Fibroblast of the aortic adventitia (primary cell): ENCODE measurements at places on chromosomes 1 and 21.
A peak's percentile ranks its signal among the peaks of the same experiment; 100 is the strongest.

DNA sequence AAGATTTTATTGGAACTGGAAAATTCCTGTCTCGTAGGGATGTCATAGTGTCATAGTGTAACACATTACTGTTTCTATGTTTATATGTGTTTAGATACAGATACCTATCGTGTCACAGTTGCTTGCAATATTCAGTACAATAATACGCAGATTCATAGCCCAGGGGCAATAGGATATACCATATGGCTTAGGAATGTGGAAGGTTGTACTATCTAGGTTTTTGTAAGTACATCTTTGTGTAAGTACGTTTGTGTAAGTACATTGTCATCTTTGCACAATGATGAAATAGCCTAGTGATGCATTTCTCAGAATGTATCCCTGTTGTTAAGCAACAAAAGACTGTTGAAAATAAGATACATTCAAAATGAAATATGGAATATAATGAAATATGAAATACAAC, 68.9 kb downstream of the CAMTA1 start:
- DNase-seq, result no peak

DNA sequence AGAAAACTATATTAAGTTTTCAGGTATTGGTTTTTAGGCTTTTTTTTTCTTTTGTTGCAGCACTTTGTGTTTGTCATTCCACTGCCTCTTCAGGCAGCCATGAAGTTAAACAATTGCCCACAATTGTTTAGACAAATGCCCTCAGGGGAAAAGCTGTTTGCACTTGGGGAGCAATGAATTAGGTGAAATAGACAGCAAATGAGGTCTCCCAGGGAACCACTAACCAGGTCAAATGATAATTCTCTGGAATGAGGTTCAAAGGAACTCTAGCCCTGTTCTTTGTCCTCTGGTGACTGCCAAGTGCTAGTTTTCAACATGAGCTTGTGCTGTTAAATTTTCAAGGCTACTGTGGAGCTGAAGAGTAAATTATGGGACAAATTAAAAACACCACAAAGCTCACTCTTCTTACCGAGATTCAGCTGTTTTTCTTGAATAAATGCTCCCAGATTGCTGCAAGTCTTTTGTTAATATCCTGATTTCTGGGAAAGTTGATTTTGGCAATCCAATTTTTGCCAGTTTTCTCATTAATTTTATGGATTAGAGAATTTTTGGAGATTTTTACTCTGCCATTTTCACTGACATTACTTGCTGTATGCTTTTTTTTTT, 15.1 kb upstream of the MAB21L3 start:
- DNase-seq, result no peak

DNA sequence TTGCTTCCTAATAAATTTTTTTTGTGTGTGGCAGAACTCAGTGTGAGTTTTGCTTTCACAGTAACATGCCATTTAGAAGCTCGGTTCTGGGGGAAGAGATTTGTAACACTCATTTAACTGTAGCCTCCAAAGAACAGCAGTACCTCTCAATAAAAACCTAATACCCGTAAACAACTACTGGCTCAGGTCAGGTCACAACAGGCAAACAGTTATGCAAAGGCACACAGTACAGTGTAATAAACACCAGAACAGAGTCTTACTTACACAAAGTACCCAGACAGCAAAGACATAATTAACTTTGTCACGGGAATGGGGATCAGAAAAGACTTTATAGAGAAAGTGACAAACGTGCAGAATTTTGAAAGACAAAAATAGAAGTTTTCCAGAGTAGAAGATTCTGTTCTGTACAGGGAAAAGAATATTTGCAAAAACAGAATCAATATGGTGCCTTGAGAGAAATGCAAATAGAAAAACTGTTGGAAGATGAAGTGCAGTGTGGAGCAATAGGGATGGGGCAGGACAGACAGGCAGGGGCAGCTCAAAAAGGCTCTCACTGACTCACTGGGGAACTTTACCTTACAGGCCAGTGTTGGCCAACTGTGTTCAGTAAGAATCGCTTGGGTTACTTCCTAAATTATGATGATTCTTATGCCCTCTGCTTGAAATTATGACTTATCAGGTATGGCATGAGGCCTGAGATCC, 38.8 kb downstream of the EGLN1 start:
- DNase-seq, result no peak

DNA sequence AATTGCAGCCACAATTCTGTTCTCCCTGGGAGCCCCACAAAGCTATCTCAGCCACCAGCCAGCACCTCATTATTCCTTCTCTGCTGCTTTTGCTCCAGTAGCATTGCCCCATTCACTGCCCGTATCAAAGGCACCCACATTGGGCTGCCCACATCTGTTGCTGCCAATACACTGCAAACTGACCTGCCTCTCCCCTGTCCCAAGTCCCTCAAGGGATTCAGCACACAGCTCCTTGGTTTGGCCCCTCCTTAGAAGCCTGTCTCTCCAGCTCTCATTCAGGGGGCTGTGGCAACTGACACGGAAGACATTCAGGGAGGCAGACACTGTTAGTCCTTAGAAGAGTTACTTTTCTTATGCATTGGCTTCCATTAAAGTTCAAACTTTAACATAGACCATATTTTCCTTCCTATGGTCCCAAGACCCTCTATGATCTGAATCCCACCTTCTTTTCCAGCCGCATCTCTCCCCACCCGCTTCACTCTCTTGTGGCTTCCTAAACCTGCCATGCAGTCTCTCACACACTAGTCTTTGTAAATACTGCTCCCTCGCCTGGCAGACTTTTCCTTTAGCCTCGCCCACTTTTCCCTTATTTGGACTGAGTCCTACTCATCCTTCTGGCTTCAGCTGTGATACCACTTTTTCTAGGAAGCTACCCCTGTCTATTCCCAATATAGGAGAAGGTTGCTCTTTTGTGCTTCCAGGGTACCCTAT, 19.3 kb upstream of the KLHDC8A start:
- DNase-seq, result peak; percentile 41

DNA sequence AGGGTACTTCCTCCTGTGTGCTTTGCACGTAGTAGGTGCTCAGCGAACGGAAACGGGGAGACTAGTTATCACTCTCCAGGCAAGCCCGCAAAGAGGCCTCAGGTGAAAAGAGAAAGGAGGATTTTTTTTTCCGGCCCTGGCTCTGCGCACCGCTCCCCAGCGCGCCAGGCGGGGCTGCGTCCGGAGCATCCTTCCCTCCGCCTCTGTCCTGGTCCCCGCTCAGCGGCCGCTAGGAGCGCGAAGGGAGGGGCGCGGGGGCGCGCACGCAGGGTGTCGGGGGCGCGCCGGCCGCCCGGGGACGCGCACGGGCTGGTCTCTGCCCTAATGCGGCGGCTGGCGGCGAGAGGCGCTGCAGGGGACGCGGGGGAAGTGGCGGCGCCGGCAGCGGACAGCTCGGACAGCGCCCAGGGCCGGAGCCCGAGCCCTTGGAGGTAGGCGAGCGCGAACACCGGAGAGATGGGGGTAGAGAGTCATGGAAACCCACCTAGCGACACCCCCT, 42.3 kb upstream of the NFASC start:
- DNase-seq, result peak; percentile 54

DNA sequence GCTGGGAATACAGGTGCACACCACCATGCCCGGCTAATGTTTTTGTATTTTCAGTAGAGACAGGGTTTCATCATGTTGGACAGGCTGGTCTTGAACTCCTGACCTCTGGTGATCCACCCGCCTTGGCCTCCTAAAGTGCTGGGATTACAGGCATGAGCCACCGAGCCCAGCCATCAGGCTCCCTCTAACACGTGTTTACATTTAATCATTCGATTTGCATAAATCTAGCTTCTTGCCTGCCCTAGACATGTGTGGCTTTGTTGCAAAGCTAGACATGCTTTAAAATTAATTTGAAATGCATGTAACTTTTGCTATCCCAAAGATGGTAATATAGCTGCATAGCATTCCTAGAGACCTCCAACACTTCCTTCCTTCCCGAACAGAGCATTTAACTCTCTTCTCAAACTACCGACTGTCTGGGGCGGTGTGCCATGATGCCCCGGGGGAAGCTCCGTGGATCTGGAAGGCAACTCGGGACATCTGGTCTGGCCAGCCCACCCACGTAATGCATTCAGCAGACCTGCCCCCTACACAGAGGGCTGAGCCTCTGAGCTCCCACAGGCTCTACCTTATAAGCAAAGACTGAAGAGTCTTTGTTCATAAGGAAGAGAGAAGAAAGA, 34.6 kb upstream of the NID1 start:
- no peak for DNase-seq
